Activated T-cell treated with anti-CD3 and anti-CD28 coated beads, Interleukin-2, amount 50 U/mL, for 4 hours (primary cell): ENCODE measurements at places on chromosomes 5 and 9.
A peak's percentile ranks its signal among the peaks of the same experiment; 100 is the strongest.

GRCh38 chr9:34983209-34983608 lies 6.3 kb upstream of the DNAJB5 start:
- no peak for DNase-seq

- DNase-seq: no peak
These were observed 141.3 kb downstream of the MAN2A1 start for GRCh38 chr5:109830955-109831502.

- DNase-seq: peak; percentile 10
These were observed 17.7 kb upstream of the IL6ST start for GRCh38 chr5:56012281-56012963.

DNA sequence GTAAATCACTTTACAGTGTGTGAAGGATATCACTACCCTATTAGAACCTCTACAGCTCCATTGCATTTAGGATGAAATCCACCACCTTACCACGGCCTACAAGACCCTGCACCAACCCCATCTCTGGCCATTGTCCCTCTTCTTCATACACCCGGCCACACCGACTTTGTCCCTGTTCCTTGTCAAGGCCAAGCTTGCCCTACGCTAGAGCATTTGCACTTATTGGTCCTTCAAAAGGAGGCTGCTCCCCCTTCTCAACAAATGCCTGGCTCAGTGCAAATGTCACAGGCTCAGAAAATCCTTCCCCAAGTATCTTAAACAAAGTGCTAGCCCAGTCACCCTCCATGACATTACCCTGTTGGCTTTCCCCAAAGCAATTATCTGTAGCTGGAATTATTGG lies 4.1 kb upstream of the HRH2 start:
- no peak for DNase-seq

DNA sequence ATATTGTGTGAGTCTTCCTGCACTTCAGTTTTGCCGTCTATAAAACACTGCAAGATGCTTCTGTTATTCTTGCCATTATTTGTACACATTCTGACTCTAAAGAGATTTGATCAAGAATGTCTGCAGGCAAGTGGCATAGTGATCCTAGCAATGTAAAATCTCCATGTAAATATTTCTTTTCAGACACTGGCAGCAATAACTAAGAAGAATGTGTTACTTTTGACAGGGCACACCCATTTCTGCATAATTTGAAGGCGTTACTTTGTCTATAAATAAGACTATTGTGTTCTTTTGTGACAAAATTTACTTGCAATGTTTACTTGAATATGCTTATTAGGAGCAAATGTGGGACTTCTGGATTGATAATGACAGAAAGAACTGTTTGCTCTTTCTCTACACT lies 20.1 kb downstream of the RANBP3L start:
- no peak for DNase-seq

GRCh38 chr5:169168280-169168679 lies 132.7 kb downstream of the SLIT3 start:
- no peak for DNase-seq

- no peak for DNase-seq
These were observed 35.6 kb downstream of the DROSHA start for GRCh38 chr5:31496301-31496700.

- DNase-seq: no peak
These were observed 33.4 kb downstream of the RXRA start for GRCh38 chr9:134359493-134360179.

- DNase-seq: no peak
These were observed 98.5 kb downstream of the SNX18 start for GRCh38 chr5:54616031-54616430.

DNA sequence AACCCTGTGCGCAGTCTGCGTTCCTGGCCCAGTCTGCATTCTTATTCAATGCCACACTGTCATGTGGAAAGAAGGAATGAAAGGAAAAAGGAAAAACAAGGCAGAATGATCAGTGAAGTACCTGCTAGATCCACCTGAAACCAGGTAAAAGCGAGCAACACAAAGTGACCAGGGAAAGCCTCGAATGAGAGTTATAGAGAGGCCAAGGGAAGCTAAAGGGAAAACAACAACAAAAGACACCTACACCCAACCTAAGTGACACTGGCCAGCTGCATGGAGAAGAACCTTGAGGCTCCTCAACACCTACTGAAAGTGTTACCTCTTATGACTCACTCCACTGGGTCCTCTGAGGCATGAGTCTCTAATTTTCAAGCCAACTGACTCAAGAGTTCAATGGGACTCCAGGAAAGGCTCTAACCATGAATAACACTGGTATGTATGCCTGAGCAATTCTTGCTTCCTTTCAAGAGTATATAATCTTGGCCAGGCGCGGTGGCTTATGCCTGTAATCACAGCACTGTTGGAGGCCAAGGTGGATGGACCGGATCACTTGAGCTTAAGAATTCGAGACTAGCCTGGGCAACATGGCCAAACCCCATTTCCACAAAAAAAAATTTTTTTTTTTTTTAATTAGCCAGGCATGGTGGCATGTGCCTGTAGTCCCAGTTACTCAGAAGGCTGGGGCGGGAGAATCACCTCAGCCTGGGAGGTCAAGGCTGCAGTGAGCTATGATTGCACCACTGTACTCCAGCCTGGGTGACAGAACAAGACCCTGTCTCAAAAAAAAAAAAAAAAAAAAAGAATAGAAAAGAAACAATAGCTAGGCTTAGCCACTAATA lies 29.0 kb downstream of the MTMR12 start:
- DNase-seq: no peak

DNA sequence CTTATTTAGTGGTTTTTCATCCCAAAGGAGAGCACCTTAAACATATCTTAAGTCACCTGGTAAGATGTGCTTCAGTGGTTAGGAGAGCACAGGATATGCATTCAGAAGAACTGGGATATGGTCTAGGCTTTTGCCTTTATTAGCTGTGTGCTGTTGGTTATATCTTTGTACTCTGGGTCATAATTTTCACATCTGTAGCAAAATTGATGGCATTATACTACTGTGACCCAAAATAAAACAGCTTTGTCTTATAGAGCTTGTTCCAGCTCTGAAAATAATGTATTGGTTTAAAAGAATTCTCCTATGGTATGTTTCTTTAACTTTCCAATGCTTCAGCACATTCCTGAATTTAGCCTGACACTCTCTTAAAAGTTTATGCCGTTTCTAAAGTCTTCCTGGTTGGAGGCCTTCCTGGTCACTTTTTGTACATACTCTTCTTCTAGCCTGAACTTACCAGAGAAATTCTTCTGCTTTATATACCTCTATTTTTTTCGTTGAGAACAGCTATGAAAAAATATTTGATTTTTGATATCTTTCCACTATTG lies 337.1 kb upstream of the MPDZ start:
- no peak for DNase-seq

DNA sequence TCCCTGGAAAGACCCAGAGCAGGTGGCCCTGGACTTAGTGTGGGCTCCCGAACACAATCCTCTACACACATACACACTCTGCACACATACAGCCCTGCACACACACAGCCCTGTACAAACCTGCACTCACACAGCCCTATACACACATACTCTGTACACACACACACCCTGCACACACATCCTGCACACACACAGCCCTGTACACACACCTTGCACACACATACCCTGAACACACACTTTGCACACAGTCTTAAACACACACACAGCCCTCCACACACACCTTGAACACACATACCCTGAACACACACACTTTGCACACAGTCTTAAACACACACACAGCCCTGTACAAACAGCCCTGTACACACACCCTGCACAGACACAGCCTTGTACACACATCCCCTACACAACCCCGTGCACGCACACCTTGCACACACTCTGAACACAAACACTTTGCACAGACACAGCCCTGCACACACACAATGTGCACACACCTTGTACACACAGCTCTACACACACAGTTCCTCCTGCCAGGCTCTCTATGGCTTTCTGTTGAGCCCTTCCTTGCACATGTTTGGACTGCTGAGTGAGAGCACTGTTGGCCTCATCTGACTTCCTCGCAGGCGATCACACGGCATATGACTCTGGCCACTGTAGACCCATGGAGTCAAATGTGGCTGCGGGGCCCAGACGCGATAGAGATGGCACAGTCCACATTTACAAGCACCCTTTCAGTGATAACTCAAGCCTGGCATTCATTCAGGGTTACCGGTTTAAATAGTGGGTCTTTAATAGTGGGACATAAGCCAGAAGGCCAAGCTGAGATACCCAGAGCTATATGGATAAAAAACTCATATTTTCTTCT lies 245.7 kb upstream of the IRX1 start:
- no peak for DNase-seq

- DNase-seq: peak; percentile 27
These were observed 86.5 kb upstream of the TNFAIP8 start for GRCh38 chr5:119269061-119269944.

DNA sequence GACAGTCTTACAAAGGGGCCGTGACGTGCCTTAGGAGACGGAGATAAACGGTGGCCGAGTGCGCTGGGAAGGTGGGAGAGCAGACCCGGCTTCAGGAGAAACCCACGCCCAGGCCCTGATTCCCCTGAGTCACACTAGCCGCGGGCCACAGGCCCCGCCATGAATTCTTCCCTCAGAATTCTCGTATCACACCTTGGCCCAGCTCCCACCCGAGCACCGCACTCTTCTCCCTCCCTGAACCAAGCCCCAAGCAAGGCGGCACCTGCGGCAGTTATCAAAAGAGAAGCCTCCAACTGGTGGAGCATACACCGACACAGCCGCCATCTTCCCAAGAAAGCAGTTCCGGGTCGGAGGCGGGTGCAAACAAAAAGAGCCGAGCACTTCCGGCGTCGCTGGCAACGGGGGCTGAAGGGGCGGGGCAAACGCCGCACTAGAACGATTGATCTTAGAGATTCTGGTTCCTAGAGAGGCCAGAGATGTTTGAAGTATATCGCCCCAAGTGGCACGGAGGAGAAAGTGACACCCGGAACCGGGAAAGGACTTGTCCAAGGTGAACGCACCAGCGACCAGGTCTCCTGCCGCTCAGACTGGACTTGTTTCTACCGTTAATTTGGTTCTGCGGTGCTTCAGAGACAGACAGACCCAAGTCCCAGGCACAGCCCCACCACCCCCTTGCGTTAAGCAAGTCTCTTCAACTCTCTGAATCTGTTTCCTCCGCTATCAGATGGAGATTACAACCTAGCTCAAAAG lies at the start of gene PSMB7:
PSMB7 (minus strand) TSS at position 341 of the 750 bp plus-strand sequence; CDS start at position 324, 17 bp downstream.
- peak; percentile 96 for DNase-seq

- DNase-seq: no peak
These were observed 87.0 kb downstream of the FEM1C start for GRCh38 chr5:115457571-115457970.

DNA sequence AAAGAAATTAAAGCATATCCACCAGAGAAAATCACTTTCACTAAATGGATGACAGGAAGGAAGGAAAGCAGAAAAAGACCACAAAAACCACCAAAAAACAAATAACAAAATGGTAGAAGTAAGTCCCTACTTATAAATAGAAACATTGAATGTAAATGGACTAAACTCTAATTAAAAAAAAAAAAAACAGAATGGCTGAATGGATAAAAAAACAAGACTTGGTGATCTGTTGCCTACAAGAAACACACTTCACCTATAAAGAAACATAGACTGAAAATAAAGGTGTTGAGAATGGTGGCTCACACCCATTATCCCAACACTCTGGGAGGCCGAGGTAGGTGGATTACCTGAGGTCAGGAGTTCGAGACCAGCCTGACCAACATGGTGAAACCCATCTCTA lies 122.9 kb downstream of the HMHB1 start:
- no peak for DNase-seq

- no peak for DNase-seq
These were observed 6.0 kb downstream of the BRD3 start for GRCh38 chr9:134061688-134062371.

- no peak for DNase-seq
These were observed 15.7 kb downstream of the KCNIP1 start for GRCh38 chr5:170519549-170519948.

DNA sequence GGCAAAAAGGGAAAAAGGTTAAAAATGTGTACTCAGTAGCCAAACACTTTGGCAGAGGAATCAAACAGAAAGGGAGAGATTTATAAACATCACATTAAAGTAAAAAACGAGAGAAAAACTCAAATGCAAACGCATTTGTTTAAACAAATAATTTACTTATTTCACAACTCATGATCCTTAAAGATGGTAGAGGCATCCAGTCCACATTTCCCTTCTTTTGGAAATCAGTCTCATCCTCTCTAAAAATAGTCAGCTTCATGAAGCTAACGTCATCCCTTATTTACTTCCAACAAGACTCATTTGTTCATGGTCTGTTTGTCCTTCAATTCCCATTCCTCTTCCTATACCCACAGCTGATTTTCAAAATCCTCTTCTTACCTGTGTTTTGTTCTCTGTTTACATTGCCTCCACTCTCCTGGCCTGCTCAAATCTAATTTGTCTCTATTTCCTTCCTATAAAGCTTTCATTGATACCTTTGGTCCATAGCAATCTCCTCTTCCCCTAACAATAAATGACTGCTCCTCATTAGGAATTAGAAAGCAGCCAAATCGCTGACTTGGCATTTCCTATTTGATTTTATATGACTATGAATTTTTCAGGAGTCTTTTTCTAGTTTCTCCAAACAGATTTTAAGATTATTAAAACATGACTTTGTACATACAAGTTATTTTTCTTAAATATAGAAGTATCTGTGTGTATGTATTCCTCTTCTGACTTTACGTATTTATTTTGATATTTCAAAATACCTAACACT lies 805.3 kb downstream of the TLE1 start:
- DNase-seq: no peak

DNA sequence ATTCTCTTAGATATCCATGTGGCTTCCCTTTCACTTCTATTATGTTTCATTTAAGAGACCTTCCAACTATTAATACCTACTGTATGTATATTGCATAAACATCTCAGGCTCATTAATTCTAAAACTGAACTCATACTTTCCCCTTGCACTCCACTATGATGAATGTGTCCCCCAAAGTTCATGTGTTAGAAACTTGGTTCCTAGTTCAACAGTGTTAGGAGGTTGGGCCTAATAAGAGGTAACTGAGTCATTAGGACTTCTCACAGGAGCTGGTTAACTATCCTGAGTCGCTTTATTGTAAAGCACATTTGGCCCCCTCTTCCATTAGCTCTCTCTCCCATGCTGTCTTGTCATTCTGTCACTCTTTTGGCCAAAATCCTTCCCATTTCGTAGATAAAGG lies 22.0 kb downstream of the ANKHD1 start:
- DNase-seq: no peak

DNA sequence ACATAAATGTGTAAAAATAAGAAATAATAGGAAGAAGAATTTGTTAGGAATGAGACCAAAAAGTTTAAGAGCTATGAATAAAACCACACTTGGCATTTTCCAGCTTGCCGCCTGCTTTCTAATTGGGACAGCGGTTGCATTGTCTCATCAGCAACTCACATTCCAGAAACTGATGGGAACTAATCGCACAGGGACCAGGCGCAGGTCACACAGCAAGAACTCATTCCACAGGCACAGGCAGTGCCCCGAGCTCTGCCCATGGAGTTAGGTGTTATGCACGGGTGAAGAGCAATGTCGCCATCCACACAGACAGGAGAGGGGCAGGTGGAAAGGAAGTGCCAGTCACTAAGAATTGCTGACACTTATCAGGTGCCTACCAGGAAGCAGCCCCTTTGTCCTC lies 279.9 kb downstream of the NSG2 start:
- no peak for DNase-seq

GRCh38 chr5:181243564-181244343 lies at the start of gene RACK1:
Gene RACK1, minus strand, starts transcription at chr5:181243906. Its CDS starts 106 bp downstream, at chr5:181243800.
- DNase-seq: peak; percentile 86
